ENCODE measurements at places on chromosomes 2 and 18.

GRCh38 chr2:42764901-42765300 is 966 bp upstream of the OXER1 start:
- no peak for DNase-seq

GRCh38 chr2:127818241-127818640 is 7.3 kb upstream of the WDR33 start:
- no peak for DNase-seq

- no peak for DNase-seq
Observed at GRCh38 chr18:13019301-13019700, 28.1 kb downstream of the CEP192 start.

DNA sequence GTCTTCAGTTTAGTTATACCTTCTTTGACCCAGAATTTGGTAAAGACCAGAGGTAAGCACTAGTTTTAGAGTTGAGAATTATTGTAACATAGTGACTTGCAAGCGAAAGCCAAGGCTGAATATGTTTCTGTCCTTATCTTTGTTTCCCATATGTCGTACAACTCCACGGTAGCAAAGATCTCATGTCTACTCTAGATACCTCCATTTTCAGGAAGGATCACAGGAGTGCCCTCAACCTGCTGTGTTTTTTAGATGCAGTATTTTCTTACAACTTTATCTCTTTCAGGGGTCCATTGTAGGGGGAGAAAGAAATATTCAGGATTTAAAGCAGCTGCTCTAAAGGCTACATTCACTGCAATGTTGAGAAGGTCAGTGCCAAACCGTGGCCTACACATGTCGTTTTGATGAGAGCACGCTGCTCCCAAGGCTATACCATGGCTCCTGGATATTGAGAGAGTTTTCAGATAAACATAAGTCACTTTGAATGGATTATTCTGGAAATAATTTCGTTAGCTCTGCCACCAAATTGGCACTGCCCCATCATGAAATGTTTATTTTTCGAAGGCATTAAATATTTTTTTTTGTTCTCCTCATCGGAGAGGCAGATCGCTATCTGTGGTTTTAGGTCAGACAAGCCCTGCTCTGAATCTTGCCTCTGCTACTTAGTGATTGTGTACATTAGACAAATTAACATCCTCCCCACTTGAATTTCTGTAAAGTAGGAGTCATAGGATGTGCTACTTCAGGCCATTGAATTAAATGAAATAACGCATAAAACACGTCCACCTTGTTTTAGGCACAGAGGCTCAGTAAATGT is 2.1 kb downstream of the RHBDD1 start:
- no peak for DNase-seq

DNA sequence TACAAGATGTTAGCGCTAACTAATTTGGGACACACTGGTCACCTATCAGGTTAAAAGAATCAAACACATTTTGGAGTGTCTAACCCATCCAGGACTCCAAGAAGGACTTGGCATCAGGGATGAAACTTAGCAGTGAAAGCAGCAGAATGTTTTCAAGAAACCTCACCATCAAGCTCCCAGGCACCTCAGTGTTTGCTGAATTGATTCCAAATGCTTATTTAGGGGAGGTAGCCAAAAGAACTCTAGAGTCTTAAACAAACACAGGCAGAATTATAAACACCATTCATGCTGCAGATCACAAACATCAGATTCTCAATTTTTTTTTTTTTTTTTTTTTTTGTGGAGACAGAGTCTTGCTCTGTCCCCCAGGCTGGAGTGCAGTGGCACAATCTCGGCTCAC is 122.8 kb upstream of the UXS1 start:
- DNase-seq, result no peak

- no peak for DNase-seq
Observed at GRCh38 chr2:164458792-164459191, 162.5 kb downstream of the GRB14 start.

DNA sequence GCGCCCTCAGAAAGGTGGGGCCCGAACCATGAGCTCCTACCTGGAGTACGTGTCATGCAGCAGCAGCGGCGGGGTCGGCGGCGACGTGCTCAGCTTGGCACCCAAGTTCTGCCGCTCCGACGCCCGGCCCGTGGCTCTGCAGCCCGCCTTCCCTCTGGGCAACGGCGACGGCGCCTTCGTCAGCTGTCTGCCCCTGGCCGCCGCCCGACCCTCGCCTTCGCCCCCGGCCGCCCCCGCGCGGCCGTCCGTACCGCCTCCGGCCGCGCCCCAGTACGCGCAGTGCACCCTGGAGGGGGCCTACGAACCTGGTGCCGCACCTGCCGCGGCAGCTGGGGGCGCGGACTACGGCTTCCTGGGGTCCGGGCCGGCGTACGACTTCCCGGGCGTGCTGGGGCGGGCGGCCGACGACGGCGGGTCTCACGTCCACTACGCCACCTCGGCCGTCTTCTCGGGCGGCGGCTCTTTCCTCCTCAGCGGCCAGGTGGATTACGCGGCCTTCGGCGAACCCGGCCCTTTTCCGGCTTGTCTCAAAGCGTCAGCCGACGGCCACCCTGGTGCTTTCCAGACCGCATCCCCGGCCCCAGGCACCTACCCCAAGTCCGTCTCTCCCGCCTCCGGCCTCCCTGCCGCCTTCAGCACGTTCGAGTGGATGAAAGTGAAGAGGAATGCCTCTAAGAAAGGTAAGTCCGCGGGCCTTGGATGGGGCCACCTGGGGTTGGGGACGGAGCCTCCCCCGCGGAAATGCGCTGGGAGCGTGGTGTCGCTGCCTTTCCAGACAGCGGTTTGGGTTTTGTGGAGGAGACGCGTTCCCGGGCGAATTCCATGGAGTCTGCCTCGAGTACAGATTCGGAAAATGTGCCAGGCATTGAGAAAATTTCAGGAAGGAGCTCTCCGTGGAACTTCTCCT is 559 bp downstream of the HOXD1 start:
- DNase-seq, result no peak

DNA sequence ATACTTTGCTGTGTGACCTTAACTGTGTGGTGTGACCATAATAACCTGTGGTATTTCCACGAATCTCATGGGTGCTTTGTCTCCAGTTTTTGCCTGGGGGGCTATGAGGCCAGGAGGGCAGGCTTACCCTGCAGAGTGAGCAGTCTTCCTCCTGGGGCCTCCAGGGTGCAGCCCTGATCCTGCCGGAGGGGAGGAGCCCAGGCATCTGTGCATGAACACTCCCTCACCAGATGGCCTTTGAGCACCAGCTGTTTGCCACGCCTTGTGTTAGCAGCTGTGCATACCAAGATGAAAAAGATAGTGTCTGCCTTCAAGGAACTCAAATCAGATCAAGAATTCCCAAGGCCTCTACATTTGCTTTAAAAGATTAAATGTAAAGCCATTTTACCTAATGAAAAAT is 75.0 kb upstream of the RBM44 start:
- no peak for DNase-seq

Data from inflammatory macrophage treated with lipopolysaccharide for 1 hour (primary cell).